ENCODE measurements at places on chromosomes 12 and 14. TPM values are rescaled to one million over a fixed set of nuclear protein-coding genes. Genes with fewer than 3 reads are reported as not detected.
A peak's percentile ranks its signal among the peaks of the same experiment; 100 is the strongest.

GRCh38 chr14:69554500-69554899, 20.2 kb downstream of the CCDC177 start:
- no peak for DNase-seq

DNA sequence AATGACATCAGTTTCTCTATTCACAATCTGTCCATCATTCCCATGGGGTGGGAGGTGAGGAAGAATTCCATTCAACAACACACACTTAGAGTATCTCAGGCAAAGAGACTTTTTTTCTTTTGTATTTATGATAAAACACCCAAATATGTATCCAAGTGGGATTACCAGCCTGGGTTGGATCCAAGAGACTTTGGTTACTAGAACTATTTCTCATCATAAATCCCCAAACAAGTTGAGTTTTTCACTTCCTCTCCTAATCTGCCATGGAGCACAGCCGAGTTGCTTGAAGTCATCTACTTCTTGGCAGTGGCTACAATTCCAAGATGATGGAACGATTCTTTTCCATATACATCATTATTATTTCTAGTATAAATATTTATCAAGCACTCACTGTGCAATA, 209.2 kb upstream of the HMGA2 start:
- no peak for DNase-seq

- peak; percentile 7 for DNase-seq
These were observed 254.4 kb upstream of the CCDC196 start for GRCh38 chr14:66231820-66232219.

DNA sequence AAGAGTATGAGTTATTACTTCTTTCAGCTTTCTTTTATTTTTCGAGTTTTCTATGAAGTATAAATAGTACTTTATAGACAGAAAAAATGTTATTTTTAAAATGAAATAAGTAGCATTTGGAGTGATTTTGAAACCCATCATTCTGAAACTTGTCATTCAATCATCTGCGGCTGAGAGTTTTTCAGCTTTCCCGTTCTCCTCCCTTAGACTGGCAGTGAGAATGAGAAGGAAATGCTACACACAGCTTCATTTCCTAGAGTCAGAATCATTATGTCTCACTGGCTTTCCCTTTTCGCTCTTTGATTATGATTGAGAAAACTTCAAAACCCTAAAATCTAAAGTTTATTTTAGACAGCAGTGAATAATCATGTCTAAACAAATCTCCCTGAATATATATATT, 33.7 kb upstream of the GNPNAT1 start:
- DNase-seq, result no peak

- DNase-seq, result no peak
These were observed 376.8 kb downstream of the RGS6 start for GRCh38 chr14:72308967-72309485.

The SYT1 gene
- total RNA-seq, result 3.5 TPM
